ENCODE measurements at places on chromosomes 4 and X.

- DNase-seq: no peak
Measured at GRCh38 chrX:22165732-22166457, 106.8 kb upstream of the CBLL2 start.

- DNase-seq: no peak
Measured at GRCh38 chr4:150543042-150543441, 38.9 kb upstream of the MAB21L2 start.

GRCh38 chr4:80182237-80182866 is 15.0 kb upstream of the PRDM8 start:
- peak; percentile 55 for DNase-seq

- no peak for DNase-seq
Measured at GRCh38 chr4:165539801-165540200, 161.0 kb downstream of the CPE start.

- peak; percentile 54 for DNase-seq
Measured at GRCh38 chr4:153318696-153319320, 25.7 kb upstream of the MND1 start.

DNA sequence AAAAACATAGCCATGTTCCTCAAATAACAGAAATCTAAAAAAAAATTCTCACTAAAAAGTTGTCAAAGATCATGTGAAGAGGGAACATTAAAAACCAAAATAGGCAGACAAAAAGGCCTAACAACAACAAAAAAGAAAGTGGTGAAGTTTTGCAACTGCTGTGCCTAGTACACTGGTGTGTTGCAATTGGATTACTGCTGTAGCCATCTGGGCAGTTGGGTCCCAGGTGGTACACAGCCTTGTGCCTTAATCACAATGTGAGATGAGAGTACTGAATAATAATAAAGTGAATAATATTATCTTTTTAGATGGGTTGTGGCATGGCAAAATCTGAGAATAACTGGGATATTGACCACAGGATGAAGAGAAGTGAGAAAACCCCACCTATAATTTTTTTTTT is 12.0 kb downstream of the C4orf54 start:
- DNase-seq: no peak

- DNase-seq: no peak
Measured at GRCh38 chr4:155946486-155946885, 7.2 kb downstream of the CTSO start.

GRCh38 chrX:149205937-149206336 is 299.2 kb downstream of the IDS start:
- no peak for DNase-seq

GRCh38 chrX:1481636-1482529 is 29.2 kb upstream of the ASMTL start:
- peak; percentile 82 for DNase-seq

- no peak for DNase-seq
Measured at GRCh38 chrX:115972717-115973116, 197.8 kb upstream of the AGTR2 start.

DNA sequence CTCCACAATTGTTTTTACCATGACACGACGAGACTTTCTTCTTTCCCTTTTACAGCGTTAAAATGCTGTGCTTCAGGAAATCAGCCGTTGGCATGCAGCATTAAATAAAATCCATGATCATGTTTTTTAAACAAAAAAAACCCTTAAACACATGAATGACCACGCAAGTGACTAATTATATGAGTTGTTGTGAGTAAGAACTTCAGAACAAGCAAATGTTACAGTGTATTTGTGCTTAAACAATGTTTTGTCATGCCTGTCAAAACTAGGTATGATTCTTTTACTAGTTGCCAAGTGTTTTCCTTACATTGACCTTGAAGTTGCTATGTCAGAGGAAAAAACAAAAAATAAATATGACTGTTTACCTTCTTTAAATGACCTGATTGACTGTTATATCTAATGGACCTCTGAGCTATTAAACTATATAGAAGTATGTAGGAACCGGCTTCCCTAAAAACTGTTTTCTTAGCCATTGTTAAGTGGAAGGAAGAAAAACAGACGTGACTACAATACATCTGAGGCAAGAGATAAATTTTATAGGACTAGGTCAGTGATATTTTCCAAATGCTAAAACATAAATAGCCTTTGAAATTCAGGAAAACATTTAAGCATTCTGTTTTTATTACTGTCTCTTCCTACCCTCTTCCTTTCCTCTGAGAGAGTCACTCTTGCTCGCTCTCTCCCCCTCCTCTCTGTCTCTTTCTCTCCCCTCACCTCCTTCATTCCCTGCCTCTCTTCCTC is 197.1 kb downstream of the PALLD start:
- DNase-seq: no peak

GRCh38 chr4:169658975-169659715 is 38.8 kb downstream of the CLCN3 start:
- no peak for DNase-seq

GRCh38 chrX:135347381-135348016 is 38.2 kb downstream of the ETDC start:
- no peak for DNase-seq

- DNase-seq: no peak
Measured at GRCh38 chr4:168674077-168674747, 177.4 kb downstream of the PALLD start.

DNA sequence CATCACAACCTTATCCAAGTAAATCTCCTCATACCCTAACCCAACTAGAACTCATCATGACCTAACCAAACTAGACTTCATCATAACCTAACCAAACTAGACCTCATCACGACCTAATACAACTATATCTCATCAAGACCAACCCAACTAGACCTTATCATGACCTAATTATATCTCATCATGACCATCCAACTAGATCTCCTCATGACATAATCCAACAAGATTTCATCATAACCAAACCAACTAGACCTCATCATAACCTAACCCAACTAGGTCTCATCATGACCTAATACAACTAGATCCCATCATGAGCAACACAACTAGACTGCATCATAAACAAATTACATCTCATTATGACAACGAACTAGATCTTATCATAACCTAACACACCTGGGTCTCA is 86.4 kb downstream of the DHRSX start:
- no peak for DNase-seq

DNA sequence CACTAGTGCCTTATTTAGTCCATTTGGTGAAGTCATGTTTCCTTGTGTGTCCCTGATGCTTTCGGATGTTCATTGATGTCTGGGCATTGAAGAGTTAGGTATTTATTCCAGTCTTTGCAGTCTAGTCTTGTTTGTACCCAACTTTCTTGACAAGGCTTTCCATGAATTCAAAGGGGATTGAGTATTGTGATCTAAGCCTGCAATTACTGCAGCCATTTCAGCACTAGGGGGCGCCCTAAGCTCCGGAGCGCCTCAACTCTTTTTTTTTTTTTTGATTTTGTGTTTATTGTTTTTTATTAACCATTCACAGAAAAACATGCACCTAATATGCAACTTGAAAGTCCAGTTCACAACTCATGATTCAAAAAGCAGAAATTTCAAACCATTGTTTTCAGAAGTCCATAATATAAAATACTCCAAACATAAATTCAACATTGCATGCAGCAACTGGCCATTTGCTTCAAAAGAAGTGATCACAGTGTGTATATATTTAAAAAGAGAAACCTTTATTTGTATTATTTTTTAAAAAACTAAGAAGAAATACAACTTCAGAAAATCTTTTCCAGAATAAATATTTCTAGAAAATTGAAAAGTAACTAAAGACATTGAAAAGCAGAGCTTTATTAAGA is 59.2 kb downstream of the PTPN13 start:
- no peak for DNase-seq

DNA sequence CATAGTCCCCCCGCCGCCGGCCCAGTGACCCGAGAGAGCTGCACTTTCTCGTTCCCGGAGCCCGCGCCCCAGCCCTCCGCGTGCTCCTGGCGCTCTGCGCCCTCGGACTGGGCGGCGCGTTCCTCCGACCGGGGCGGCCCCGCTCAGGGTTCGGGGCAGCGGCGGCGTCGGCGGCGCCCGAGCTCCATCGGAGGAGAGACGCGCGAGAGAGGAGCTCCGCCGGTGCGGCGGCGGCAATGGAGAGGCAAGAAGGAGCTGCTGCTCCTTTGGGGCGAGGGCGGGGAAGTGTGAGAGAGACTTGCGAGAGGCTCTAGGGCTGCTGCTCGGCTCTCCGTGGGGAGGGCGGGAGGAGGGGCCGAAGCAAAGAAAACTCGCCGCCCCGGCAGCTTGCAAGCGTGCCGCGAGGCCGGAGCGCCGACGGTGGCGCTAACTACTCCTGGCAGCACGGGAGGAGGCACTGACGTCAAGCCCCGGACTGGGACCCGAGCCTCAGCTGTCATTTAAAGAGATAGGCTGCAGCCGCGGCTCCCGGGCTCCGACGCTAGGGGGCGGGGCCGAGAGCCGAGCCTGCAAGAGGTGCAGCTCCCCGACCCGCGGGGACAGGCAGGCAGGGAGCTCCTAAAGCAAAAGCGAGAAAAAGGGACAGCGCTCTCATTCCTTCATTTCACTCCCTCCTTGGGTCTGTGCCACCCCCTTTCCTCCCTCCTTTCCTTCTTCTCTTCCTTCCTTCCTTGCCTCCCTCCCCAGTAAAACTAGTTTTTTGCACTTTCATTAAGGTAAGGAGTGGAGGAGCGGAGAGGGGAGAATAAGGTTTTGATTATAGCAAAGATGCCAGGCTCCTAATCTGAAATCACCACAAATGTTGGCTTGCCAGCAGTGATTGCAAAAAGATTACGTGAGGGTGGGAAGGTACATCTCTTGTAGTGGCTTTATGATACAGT is at the start of gene KCTD8:
Gene KCTD8, minus strand, starts transcription at position 289 of the 941 bp plus-strand sequence.
- peak; percentile 30 for DNase-seq

DNA sequence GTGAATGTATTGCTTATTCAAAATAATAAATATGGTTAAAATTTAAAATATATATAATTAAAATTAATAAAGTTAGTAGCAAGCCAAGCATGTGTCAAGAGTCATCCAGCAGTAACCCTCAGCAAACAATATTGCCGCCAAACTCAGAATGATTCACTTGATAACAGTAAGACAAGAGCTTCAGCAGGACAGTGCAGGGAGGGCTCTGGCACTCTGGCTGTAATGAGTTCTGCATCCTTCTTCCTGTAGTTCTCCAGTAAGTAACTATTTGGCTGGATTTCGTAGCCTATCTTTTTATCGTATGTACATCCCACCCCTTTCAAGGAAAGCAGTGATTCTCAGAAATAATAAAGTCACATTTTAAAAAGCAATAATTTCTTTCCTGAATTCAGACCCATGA is 17.6 kb downstream of the OTUD6A start:
- DNase-seq: no peak

DNA sequence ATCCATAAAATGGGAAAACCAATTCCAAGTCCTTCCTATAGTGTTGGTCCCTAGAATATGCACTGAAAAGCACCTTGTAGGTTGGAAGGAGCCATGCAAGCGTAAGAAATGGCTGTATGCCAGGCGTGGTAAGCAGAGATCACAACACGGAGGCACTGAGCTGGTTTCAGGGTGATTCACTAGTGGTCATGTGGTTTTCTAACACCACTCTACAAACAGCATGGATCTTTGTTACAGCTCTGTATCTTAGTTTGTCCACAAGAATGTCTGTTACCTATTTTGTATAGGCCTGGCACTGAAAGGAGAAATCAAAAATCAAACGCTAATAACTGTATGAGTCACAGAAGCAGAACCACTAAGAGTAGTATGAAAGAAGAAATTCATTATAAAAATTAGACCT is 71.9 kb downstream of the MAGEB17 start:
- DNase-seq: no peak

DNA sequence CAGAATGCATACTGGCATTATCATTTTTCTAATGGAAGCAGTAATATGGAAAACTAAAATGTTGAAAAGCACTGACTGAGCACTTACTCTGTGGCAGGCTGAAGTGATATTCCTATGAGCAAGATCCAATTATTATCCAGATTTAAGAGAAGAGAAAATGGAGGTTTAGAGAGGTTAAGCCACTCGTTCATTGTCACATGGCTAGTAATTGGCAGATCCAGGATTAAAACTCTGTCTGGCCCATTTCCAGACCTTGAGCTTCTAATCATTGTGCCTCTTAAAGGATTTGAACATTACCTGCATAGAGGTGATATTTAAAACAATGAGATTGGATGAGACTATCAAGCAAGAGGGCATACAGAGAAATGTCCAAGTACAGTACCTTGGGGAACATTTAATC is 80.6 kb downstream of the MFAP3L start:
- no peak for DNase-seq

- DNase-seq: no peak
Measured at GRCh38 chr4:14096396-14096965, 469.0 kb upstream of the BOD1L1 start.

- DNase-seq: no peak
Measured at GRCh38 chr4:26261405-26261804, 59.4 kb upstream of the RBPJ start.

- DNase-seq: no peak
Measured at GRCh38 chr4:1538941-1539772, 132.9 kb upstream of the NKX1-1 start.

DNA sequence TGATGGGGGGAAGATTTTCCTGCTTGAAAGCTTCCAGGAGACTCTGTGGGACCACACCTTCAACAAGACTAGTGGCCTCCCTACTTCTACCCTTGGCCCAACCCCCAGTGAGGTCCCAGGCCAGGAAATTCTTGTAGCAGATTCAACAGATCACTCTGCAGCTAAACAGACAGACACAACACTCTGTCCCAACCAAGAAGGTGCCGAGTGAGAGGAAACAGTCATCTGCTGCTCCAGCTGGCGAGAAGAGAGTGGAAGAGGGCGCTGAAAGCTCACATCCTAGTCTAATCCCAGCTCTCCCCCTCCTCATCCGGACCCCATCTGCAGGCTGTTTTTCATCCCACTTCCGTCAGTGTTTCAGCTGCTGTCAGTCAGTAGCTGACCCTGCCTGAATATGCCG is 63.4 kb downstream of the CHRDL1 start:
- DNase-seq: no peak

GRCh38 chr4:1859389-1859753 is 3.4 kb upstream of the LETM1 start:
- DNase-seq: no peak

DNA sequence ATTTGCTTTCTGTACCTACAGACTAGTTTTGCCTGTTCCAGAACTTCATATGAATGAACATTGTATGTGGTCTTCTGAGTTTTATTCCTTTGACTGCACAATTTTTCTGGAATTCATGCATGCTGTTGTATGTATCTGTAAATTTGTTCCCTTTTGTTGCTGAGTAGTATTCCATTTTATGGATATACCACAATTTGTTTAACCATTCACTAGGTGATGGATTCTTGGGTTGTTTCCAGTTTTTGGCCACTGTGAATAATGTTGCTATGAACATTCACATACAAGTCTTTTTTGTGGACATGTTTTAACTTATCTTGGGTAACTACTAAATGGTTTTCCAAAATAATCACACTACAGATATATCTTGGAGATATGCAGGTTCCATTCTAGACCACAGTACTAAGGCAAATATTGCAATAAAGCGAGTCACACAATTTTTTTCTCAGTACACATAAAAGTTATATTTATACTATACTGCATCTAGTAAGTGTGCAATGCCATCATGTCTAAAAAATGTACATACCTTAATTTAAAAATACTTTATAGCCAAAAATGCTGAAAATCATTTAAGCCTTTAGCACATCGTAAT is 58.7 kb downstream of the TSPAN5 start:
- DNase-seq: no peak

DNA sequence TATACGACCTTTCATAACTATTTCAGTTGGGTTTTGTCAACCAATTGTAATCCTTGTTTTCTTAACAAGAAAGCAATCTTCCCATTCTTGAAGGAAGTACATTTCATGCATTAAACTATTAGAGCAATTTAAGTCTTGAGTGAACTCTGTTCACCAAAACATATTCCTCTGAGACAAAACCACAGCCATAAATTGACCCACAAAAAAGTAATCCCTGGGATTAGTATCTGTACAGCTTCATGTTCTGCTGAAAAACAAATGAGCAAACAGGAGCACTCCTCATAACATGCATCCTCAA is 207.0 kb upstream of the PDE5A start:
- no peak for DNase-seq

Data from CD4-positive, alpha-beta T cell treated with Interleukin-12 subunit alpha and Interleukin-12 subunit beta, for 1 hour (primary cell).